ENCODE measurements at places on chromosomes 7 and 10.
A peak's percentile ranks its signal among the peaks of the same experiment; 100 is the strongest.

- DNase-seq: no peak
These were observed 6.5 kb downstream of the TSPAN14 start for GRCh38 chr10:80460399-80461207.

DNA sequence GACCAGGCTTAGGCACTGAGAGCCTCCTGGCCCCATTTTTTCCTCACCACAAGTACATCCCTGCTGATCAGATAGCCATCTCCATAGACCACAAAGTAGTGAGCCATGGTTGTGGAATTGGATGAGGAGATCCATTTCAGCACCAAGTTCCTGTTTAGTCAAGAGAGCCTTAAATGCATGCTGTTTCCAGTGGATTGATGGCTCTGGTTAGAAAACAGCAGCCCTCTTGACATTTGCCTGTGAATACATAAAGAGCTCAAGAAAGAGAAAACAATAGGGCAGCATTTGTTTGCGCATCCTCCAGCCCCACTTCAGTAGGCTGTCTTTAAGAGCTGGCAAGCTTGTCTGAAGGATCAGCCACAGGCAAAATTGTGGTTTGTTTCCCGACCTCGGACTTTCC, 251.2 kb downstream of the POU6F2 start:
- DNase-seq: no peak

DNA sequence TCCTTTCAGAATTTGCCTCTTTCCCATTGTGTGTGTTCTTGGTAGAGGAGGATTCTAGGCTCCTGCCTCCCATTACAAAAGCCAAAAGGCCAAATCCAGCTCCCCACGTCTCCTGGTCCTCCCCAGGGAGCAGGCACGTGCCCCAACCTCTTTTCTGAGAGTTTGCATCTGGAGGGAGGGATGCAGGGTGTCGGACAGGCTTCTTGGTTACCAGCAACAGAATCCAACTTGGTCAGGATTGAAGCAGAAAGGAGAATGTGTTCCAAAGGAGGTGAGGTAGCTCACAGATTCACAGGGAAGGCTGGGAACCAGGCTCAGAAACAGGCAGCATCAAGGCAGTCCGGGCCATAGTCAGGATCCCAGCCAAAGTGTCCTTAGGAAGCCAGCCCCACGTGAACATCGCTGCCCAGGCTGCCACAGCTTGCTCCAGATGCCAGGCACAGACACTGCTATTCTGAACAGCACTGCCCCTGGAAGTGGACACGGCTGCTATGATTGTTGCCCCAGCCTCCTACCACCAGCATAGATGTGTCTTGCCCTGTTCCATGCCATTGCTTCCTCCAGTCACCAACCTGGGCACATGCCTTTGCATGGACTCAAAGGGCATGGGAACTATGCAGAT, 264.2 kb upstream of the ZMIZ1 start:
- DNase-seq: no peak

GRCh38 chr7:2104716-2105115, 128.0 kb downstream of the MAD1L1 start:
- no peak for DNase-seq

GRCh38 chr7:100583132-100584053, 2.5 kb downstream of the LRCH4 start:
- no peak for DNase-seq

DNA sequence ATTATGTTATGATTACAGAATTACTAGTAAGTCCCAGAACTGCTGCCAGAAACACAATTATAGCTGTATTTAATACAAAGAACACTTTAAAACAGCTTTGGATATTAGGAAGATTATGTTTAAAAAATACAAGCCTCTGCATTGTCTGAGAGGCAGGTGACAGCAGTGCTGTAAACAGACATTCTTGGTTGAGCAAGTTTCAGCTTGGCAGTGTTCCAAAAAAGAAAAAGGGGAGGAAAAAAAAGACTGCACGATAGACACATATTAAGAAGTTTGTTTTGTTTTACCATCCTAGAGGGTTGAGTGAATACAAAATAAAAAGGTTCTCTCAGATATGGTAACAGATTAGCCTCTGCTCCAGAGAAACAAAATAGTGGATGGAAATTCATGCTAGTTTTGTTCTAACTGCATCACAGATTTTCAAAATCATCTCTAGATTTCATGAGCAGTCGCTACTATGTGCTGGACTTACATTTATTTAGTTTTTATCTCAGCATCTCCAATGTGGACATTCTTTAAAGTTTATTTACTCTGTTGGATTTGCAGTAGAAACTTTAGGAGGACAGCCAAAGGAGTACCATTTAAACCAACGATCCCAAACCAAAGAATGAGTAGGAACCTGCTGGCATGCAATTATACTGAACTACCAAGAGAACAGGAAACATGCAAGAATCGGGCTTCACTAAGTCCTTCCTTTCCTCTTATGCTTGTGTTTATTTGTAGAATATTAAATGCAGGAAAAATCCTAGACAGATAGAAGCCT, 9.0 kb downstream of the FAM204A start:
- DNase-seq: peak; percentile 16

- no peak for DNase-seq
These were observed 91.4 kb upstream of the ZPBP start for GRCh38 chr7:50184271-50184990.

DNA sequence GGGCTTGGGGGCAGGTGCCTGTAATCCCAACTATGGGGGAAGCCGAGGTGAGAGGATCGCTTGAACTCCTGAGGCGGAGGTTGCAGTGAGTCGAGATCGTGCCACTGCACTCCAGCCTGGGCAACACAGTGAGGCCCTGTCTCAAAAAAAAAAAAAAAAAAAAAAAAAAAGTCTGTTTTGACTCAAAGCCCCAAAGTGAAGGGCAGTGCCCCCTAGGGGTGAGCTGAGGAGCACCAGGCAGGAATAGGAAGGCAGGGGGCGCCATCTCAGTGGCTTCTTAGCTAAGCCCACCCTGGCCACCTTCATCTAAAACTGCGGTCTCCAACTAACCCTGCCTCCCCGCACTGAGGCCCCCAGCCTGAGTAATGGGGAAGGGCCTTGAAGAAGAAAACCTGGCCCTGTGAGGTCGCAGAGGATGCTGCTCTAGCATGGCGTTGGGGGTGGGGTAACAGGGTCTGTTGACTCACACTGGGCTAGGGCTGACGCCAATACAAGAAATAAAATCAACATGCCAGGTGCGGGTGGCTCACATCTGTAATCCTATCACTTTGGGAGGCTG, 9.8 kb downstream of the PODXL start:
- DNase-seq: peak; percentile 40

- no peak for DNase-seq
These were observed 545.9 kb downstream of the REEP3 start for GRCh38 chr10:64067009-64067606.

GRCh38 chr10:101000127-101000914, 713 bp downstream of the LZTS2 start:
- DNase-seq: no peak

- DNase-seq: no peak
These were observed 87.4 kb downstream of the FOXL3 start for GRCh38 chr7:377080-378040.

- no peak for DNase-seq
These were observed 97.5 kb downstream of the PFKFB3 start for GRCh38 chr10:6300106-6300783.

- DNase-seq: no peak
These were observed 34.6 kb upstream of the AOAH start for GRCh38 chr7:36758879-36759278.

DNA sequence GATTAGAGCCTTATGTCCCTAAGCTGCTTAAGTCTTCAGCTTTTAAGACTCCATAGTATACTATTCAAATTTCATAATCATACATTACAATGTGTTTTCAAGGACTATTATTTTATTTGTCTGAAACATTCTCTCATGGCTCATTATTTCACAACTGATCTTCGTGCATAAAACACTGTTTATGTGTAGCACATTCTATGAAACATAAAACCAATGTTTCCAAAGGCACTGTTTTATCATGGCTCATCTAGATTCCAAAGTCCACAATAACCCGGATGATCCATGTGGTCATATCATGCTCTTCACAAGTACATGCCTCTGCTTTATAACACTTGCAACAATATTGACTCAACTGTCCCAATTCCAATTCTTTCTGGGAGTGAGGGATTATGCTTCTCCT, 806.1 kb downstream of the TNS3 start:
- DNase-seq: no peak

- DNase-seq: no peak
These were observed 63.7 kb downstream of the ARHGAP12 start for GRCh38 chr10:31864834-31865518.

- peak; percentile 23 for DNase-seq
These were observed at the start of gene EPHB4 for GRCh38 chr7:100827330-100828226. Gene EPHB4 (minus strand): TSS chr7:100827523. CDS start chr7:100827030, 493 bp downstream.

- DNase-seq: no peak
These were observed 34.7 kb downstream of the NPTX2 start for GRCh38 chr7:98651760-98652159.

DNA sequence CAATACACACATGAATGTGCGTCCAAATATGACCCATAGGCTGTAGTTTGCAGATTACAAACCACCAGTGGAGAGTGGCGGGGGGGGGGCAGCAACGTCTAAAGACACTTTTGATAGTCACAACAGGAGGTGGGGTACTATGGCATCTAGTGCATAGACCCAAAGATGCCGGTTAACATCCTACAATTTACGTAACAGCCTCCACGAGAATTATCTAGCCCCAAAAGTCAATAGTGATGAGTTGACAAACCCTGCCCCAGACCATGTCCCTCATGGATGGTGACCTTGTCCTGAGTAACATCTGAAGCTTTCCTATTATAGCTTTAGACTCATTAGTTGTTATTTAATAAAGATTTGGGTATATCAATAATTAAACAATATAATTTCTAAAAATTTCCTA, 31.6 kb downstream of the USP6NL start:
- no peak for DNase-seq

- no peak for DNase-seq
These were observed 5.8 kb downstream of the ACSL5 start for GRCh38 chr10:112379635-112380296.

GRCh38 chr7:120554960-120555571, 282.1 kb downstream of the KCND2 start:
- DNase-seq: no peak

Measured in hematopoietic multipotent progenitor cell treated with erythropoietin and hydrocortisone succinate and interleukin-3 and kit ligand, for 17 days (in vitro differentiated cells).